Activated naive CD8-positive, alpha-beta T cell treated with anti-CD3 and anti-CD28 coated beads, Interleukin-2, amount 10 ng/mL, durations not matched to agents 7 days and 5 days (primary cell): ENCODE measurements at places on chromosomes 2 and 18. TPM values are rescaled to one million over a fixed set of nuclear protein-coding genes. Genes with fewer than 3 reads are reported as not detected.

DNA sequence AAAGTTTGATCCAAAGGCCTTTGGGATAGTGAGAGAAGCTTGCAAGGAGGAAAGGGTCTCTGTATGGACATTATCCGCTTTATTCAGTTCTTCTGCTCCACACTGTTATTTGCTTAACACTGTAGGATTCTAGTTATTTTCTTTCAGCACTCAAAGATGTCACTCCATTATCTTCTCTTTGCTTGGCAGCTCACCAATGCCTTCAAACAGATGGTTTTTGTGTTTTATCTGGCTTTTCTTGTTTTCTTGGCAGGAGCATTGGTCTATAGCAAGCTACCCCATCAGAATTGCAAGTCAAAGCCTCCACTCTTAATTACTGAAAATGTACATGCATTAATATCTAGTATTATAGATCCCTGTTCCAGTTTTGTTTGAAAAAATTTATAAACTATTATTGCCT, 138.8 kb downstream of the EVA1A start:
- no peak overlapping the region for H3K4me3 ChIP-seq
- H3K36me3 ChIP-seq, result no peaks in the 10 kb centered on the region

- no peak for DNase-seq
- no peaks in the 10 kb centered on the region for H3K36me3 ChIP-seq
- H3K4me1 ChIP-seq, result peaks cover 19% of the 10 kb centered on the region
- H3K27ac ChIP-seq, result no peak overlapping the region
Observed at GRCh38 chr2:28871620-28872019, 1.5 kb upstream of the TRMT61B start.

- no peak overlapping the region for H3K4me3 ChIP-seq
- peaks cover 19% of the 10 kb centered on the region for H3K4me1 ChIP-seq
- no peak overlapping the region for H3K27ac ChIP-seq
- DNase-seq, result no peak
- H3K36me3 ChIP-seq, result peaks cover 2% of the 10 kb centered on the region
Observed at GRCh38 chr2:16625759-16626158, 39.9 kb downstream of the CYRIA start.

DNA sequence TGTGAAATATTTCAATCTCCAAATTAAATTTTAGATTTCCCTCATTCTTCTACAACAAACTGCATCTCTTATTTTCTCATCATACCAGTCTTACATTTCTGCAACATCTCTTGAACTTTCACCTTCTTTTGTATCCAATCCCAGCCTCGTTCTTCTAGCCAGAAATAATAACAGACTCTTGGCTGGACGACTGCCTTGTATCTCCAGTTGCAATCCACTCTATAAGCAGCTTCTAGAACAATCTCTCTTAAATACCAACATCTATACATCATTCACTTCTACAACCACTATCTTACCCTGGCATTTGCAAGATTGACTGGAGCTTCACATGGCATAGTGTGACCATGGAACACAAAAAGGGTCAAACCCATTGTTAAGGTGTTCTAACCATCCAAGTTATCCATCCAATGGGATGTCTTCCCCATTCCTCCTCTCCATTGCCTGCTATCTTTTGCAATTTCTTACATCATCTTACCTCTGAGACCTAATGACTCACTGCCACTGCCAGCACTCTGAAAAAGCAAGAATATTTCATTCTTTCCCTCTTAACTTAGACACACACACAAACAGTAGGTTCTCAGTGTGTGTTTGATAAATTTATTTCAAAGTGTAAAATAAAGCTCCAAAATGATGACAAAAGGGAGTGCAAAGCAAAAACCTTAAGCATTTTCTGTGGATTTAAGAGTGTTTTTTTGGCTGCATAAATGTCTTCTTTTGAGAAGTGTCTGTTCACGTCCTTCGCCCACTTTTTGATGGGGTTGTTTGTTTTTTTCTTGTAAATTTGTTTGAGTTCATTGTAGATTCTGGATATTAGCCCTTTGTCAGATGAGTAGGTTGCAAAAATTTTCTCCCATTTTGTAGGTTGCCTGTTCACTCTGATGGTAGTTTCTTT, 145.6 kb downstream of the METTL4 start:
- no peak overlapping the region for H3K4me3 ChIP-seq
- H3K36me3 ChIP-seq, result no peaks in the 10 kb centered on the region
- no peaks in the 10 kb centered on the region for H3K27me3 ChIP-seq
- no peak for DNase-seq
- no peaks in the 10 kb centered on the region for H3K4me1 ChIP-seq

DNA sequence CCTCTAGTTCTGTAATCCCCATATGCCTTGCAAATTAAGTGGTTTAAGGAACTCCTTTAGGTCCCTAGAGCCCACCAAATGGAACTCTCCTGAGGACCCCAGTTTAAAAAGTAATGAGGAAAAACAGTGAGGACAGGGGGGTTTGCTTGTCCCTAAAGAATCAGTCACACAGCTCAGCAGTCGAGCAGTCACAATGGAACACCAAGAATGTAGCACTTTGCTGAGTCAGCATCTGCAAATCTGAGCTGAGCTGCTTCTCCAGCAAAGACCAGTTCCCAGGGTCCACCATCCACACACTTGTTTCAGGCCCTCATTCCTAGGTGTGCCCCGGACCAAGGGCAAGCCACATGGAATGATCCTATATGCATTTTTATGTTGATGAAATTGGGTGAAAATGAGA, 46.2 kb upstream of the NEDD4L start:
- H3K4me1 ChIP-seq, result peaks cover 2% of the 10 kb centered on the region
- H3K27me3 ChIP-seq, result peaks cover 25% of the 10 kb centered on the region
- no peak for DNase-seq
- H3K36me3 ChIP-seq, result no peaks in the 10 kb centered on the region

DNA sequence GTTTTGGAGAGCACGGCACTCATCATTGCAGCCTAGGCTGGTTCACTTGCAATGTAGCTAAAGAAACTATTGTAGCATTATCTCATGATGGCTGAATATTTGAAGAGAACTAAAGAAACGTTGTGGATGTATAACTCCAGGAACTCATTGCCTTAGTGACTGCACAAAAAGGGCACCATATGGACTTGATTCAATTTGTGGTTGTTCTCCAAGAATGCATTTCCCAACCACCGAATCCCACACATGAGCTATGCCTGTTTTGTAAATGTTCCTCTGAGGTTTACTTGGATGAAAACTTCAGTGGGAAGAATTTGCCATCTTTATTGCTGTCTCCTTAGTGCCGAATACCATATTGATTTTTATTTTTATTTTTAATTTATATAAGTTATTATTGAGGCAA, 43.5 kb downstream of the DOK6 start:
- no peak for DNase-seq
- no peaks in the 10 kb centered on the region for H3K36me3 ChIP-seq
- H3K4me1 ChIP-seq, result no peaks in the 10 kb centered on the region

DNA sequence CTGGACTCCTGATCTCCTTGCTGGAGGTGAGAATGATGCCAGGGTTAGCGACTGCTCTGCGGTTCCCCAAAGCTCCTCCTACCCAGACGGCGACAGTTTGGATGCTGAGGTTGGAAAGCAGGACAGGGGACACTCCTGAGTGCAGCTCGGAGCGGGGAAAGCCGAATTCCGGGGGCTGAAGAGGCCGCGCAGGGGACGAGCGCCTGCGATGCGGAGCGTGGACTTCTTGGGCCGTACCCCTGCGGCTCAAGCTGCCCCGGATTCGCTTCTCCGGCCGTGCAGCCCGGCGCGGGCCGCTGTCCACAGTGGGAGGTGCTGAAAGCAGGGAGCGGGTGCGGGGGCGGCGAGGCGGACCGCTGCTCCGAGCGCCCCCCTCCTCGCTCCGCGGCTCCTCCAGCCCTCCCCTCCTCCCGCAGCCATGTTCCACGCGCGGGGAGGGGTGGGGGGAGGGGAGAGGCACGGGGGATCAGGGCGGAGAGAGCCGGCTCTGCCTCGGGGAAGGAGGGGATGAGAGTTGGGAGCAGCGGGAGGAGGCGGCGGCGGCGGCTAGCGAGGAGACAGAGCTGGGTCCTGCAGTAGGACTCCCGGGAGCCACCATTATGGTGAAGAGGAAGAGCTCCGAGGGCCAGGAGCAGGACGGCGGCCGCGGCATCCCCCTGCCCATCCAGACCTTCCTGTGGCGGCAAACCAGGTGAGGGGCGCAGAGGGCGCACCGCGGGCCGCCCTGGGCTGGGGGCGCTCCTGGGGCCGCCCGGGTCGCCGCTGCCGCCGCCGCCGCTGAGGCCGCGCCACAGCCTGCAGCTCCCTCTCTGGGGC, at the start of gene UNC80:
UNC80 (plus strand) TSS at position 359 of the 816 bp plus-strand sequence; CDS start at position 600, 241 bp downstream.
- peak; percentile 57 for DNase-seq
- H3K4me1 ChIP-seq, result no peaks in the 10 kb centered on the region
- H3K27ac ChIP-seq, result no peak within 1 kb of the TSS
- H3K4me3 ChIP-seq, result no peak within 1 kb of the TSS

DNA sequence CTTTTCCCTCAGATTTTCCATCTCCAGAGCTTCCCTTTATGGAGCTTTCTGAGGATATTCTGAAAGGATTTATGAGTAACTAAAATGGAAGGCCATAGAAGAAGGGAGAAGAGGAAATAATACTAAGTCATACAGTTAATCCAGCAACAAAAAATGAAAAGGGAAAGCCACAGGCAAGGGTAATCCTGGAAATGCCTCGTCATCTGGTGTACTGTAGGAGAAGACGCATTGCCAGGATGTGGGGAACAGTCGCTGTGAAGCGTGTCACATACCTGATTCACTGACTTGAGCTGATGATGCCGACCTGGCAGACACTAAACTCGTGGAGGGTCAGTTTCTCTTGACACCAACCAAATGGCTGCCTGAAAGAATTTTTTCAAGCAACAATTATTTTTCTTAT, 34.7 kb upstream of the ALPP start:
- H3K27ac ChIP-seq, result no peak overlapping the region
- peaks cover 4% of the 10 kb centered on the region for H3K4me1 ChIP-seq
- H3K36me3 ChIP-seq, result no peaks in the 10 kb centered on the region
- H3K4me3 ChIP-seq, result no peak overlapping the region

DNA sequence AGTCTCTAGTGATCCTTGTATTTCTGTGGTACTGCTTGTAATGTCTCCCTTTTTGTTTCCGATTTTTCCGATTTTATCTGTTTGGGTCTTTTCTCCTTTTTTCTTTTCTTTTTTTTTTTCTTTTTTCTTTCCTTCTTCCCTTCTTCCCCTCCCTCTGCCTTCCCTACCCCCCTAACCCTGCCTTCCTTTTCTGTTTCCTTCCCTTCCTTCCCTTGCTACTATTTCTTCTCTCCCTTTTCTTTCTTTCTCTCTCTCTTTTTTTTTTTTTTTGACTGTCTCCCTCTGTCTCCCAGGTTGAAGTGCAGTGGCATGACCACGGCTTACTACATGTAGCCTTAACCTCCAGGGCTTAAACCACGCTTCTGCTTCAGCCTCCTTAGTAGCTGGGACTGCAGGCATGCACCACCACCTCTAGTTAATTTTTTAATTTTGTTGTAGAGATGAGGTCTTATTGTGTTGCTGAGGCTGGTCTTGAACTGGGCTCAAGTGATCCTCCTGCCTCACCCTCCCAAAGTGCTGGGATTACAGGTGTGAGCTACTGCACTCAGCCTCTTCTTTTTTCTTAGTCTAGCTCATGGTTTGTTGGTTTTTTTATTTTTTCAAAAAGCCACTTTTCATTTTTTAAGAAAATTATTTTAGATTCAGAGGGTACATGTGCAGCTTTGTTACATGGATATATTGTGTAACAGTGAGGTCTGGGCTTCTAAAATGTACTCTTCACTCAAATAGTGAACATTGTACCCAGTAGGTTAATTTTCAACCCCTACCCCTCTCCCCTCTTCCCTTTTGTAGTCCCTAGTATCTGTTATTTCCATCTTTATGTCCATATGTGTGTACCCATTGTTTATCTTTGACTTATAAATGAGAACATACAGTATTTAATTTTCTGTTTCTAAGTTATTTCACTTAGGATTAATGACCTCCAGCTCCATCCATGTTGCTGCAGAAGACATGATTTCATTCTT, 24.7 kb downstream of the CCDC138 start:
- H3K27me3 ChIP-seq, result no peaks in the 10 kb centered on the region
- no peak overlapping the region for H3K27ac ChIP-seq
- H3K36me3 ChIP-seq, result peaks cover 60% of the 10 kb centered on the region

DNA sequence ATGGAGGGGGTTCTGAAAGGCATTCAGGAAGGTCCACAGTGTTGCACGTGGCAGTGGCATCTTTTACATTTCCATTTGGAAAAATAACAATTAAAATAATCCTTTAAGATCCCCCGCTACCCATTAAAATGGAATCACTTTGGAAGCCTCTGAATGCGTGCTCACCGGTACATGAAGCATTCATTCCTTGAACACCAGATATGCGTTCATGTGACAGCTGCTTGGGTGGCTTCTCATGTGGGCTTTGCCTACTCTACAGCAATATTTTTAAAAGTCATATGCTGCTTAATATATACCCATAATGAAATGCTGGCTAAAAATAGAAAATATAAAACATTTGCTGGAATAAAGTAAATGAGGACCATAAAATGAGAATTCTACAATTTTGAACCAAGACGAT, 14.4 kb upstream of the HAAO start:
- no peak for DNase-seq
- peaks cover 21% of the 10 kb centered on the region for H3K27me3 ChIP-seq
- peaks cover 1% of the 10 kb centered on the region for H3K36me3 ChIP-seq
- H3K4me1 ChIP-seq, result peaks cover 9% of the 10 kb centered on the region
- H3K4me3 ChIP-seq, result no peak overlapping the region

GRCh38 chr2:152445791-152446201, 110.8 kb downstream of the FMNL2 start:
- no peak for DNase-seq
- no peak overlapping the region for H3K4me3 ChIP-seq
- H3K4me1 ChIP-seq, result no peaks in the 10 kb centered on the region
- H3K27ac ChIP-seq, result no peak overlapping the region

GRCh38 chr2:238974081-238974480, 126.2 kb downstream of the TWIST2 start:
- no peaks in the 10 kb centered on the region for H3K4me1 ChIP-seq
- H3K36me3 ChIP-seq, result no peaks in the 10 kb centered on the region
- DNase-seq, result no peak

DNA sequence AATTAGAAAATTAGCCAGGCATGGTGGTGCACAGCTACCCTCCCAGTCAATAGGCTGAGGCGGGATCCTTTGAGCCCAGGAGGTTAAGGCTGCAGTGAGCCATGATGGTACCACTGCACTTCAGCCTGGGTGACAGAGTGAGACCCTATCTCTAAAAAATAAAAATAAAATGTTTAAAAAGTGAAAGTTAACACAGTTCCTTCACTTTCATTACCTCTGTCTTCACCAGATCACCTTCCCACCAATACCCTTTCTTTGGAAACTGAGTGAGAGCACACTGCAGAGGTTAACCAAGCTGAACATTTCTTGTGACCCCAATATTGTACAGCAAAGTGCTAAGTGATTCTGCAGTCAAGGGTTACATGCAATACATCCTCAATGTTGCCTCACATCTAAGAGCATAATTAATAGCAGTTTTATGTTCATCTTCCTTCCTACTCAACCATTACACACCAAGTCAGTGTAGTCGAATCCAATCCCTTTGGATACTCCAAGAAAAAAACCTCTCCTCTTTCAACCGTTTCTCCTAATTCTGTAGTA, 1.7 kb downstream of the L3MBTL4 start:
- DNase-seq, result no peak
- H3K36me3 ChIP-seq, result no peaks in the 10 kb centered on the region
- H3K27me3 ChIP-seq, result peaks cover 37% of the 10 kb centered on the region

The PLA2R1 gene
- total RNA-seq, result not detected

The MYL1 gene
- not detected for total RNA-seq
